ENCODE measurements at places on chromosomes 12 and 14.

- no peak for DNase-seq
Measured at GRCh38 chr12:2689393-2689792, 105.4 kb upstream of the FKBP4 start.

- DNase-seq: no peak
Measured at GRCh38 chr14:70887207-70887681, 20.0 kb upstream of the PCNX1 start.

- peak; percentile 80 for DNase-seq
Measured at GRCh38 chr14:69151458-69152180, 1.3 kb downstream of the DCAF5 start.

DNA sequence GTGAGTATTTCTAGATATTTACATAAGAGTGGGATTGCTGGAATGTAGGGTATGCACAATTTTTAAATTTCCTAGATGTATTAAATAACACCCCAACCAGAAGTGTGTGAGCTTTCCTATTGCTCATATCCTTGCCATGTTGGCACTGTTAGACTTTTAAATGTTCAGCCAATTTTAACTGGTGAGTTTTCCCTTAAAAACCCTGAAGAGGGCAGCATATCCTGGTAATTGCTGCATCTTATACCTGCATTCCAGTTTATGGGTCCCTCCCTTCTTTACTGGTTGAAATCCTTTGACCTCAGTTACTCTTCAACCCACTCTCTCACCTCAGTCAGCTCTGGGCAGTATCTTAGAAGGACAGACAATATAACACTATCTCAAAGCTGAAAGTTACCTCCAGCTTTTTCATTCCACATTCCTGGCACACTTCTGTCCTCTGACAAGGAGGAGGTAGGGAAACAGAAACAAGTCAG, 270.6 kb downstream of the PAWR start:
- no peak for DNase-seq

DNA sequence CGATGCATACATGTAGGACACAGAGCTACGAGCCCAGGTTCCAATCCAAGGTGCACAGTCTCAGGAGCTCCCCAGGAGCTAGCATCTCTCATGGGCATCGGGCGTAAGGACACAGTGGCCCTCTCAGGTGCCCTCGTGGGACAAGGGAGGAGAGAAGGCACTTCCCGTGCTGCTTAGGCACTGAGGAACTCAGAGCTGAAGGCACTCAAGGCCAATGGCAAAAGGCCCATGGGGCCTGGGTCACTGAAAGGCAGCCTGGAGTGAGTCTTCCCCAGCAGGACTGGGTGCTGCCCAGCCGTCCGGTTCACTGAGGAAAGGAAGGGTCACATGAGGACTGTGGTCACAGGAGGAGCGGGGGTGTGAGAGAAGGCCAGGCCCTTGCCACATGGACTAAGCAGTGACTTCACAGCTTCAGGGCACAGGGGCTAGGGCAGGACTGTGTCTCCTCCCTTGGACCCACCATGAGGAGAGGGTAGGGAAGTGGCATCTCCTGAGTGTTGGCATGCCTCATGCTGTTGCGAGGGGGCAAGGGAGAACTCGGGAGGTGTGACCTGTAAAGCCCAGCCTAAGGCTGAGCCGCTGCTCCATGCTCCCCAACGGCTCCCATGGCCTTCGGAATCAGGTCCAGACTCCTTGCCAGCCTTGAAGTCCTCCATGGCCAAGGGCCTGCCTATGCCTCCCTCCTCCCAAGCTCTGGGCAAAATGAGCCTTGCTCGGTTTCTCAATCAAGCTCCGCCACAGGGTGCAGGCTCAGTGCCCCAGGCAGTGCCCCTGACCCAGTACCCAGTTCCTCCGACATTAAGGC, 51.8 kb downstream of the CHGA start:
- DNase-seq: no peak

DNA sequence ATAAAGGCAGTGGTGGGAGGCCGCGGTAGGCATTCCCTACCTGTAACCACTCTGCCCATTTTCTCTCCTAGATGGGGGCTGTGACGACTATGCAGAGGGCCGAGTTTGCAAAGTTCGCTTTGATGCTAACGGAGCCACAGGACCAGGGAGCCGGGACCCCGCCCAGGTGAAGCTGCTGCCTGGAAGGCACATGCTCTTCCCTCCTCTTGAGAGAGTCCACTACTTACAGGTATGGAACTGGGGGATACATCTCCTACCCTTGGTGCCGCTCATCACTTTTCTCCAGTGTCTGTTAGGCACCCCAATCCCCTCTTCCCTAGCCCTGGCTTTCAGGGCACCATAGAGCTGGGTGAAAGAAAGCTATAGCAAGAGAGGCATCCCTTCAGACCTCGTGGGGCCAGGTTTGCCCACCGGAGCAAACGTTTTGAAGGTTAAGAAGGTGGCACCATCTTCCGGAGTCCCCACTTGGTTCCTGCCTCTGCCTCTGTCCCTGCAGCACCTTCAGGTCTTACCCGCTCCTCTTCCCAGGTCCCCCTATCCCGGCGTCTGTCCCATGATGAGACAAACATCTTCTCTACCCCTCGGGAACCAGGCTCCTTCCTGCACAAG, 2.0 kb upstream of the P3H3 start:
- DNase-seq: no peak

DNA sequence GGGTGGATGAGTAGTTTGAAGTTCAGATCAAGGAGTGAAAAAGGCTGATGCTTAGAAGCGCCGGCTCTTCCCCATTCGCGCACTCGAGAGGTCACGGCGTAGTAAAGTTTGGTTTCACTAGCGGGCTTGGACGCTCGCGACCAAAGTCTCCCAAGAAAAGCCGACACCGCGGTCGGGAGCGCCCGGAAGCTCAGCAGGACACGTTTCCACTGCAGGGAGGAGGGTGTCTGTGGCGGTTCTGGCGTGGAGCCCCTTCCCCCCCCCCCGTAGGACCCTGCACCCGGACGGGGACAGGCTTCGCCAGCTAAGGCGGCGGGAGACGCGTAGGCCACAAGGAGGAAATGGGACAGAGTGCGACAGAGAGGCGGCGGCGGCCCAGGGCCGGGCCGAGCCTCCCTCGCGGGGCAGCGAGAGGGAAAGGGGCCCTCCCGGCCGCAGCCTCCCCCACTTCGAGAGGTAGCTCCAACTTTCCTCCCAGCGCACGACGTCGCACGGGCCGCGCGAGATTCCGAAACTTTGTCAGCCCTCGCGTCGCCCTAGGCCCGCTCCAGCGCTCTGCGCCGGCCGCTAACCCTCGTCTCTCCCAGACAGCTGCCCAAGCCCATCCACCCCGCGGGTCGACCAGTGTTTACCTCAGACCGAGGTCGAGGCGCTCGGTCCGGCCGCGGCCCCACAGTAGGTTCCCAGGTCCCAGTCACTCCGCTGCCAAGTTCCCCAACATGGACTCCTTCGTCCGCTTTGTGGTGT, 480 bp downstream of the SCAF11 start:
- peak; percentile 50 for DNase-seq

DNA sequence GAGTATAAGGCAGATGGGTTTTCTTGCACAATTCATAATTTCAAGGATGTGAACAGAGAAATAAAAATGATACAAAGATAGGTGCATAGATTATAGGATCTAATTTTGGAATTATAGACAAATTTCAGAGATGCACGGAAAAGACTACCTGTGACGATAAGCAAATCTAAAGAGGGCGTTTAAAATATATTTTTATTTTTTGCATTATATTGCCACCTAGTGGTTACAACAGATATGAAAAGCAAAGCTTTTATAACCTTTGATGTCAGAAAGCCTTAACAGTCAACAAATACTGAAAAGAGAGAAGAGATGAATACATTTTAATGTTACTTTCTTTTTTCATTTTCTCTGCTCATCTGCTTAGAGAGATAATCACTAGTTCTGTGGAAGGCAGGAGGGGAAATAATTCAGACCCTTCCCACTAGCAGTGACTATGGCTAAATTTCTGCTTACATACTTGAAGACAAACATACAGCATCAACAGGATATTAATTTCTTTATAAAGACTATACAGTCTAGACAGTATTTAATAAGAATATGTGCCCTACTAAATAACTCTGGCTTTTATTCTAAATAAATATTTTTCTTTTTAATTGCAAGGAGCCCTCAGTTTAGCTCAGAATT, 46.3 kb downstream of the NTS start:
- peak; percentile 13 for DNase-seq

- DNase-seq: no peak
Measured at GRCh38 chr14:106309423-106309822, 783.0 kb downstream of the TMEM121 start.

DNA sequence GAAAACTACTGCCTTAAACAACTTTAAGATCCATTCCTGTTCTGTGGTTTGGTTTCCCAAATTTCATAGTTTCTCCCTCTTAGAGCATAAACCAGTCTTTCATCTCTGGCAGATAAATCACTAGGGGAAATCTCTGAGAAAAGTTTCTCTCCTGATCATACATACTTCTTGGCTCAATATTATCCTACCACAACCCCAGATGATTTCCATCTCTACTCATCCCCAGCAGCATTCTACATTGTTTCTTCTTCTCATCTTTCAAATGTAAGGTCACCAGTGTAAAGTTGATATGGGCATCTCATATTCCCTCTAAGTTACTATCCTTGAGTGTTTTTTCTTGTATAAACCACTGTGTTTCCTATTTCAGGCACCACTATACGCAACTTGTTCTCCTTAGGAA, 45.9 kb upstream of the PLEKHG7 start:
- DNase-seq: no peak

DNA sequence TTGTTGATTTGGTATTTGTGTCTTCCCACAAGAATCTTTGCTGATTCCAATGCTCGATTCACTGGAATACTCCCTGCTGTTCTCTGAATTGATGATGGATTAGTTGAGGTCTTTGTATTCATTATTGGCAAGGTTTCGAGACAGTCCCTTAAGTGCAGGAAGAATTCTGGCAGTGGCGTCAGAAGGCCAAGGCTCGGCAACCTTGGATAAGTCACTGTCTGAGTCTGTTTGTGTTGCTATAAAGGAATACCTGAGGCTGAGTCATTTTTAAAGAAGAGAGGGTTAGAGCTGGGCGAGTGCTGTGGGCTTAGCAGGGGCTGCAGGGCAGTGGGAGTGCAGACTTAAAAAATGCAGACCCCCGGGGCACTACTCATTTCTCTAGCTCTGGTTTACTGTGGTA, 56.9 kb downstream of the CHST11 start:
- no peak for DNase-seq

DNA sequence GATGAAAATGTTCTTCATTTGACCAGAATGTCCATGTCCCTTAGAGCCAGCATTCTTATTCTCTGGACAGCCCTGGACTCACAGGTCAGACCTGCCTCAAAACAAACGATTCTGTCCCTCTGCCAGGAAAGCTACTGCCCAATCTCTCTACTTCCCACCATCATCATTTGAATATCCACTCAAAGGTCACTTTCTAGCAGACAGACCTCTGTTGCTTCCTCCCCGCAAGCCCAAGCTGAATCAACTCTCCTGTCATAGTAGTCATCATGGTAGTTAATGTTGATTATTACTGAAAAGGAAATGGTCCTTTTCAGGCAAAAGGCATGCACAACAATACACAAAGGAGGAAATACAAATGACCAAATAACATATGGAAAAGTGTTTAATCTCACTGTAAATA, 39.6 kb upstream of the CPM start:
- no peak for DNase-seq

DNA sequence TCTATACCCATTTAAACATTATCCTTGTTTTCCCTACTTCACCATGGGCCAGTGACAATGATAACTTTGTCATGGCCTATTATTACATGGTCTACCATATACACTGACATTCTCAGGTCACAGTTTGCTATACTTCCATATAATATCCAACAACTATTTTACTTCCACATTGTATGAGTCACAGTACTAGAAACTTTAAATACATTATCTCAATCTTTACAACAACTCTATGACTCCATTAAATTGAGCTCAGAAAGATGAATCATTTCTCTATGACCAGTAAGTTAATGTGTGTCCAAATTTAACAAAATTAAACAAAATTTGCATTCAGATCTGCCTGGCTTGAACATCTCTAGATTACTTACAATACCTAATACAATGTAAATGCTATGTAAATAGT, 93.9 kb downstream of the PLEKHG7 start:
- DNase-seq: no peak

DNA sequence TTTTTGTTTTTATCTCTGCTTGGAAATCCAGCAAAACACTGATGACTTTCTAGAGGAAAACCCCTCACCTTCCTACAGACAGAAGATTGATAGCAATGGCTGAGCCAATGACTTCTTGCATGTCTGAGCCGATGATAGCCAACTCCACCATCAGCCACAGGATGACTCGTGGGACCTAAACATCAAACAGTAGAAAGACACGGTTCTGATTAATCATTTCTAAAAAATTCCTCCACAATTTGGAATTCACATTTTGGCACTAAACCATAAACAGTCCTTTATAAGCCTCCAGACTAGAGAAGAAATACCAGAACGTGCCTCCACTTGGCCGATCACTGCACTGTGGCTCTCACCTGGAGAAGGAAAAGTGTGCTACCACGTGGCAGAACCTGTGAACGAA, 25.9 kb downstream of the SLC11A2 start:
- DNase-seq: no peak

DNA sequence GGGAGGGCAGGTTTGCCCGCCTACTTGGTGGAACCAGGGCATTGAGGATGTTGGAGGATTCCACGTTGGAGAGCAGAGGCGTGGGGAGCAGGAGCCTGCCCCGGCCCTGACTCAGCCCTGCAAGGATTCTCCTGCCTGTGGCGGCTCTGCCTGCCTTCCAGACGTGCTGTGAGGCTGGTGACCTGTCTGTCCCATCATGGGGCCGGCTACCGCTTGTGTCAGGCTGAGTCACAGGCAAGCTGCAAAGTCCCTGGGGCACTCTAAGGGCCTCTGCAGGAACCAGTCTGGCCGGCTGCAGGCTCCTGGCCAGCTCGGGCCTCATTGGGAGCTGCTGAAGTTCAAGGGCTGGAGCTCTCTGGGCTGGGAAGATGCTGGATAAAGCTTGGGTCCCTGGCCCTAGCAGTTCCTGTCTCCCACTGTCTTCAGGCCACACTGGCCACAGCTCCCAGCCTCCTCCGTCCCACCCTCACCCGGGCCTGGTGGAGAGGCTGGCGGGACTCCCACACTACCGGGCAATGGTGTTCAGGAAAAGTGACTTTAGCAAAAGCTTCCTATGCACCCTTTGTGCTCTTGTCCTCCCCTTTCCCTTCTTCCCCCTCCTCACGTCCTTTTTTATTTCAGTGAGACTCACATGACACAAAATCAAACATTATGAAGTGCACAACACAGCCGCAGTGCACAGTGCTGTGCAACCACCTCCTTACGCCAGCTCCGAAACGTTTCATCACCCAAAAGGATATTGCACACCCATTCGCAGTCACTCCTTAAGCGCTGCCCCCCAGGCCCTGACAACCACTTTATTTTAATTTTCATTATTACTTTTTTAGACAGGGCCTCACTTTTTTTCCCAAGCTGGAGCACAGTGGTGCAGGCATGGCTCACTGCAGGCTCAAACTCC, 22.0 kb upstream of the ULK1 start:
- DNase-seq: no peak

DNA sequence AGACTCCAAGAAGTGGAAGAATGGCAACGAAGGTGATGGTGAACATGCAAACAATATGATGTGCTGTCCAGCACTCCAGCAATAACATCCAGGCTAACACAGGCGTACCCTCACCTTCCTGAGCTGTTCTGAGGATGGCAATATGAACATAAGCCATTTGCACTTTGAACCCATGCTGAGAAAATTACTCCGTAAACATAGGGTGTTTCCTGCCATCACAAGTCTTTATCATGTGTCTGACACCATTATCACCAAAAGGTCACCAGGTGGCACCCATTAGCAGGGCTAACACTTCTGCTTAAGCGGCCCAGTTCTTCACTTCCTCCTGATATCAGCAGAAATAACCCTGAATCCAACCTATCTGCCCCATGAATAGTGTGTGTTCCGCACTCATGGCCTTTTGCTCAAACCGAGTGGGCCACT, 482.8 kb downstream of the MED13L start:
- no peak for DNase-seq

All from DMS79 treated with DMSO at 0.1 percent for 48 hours (cell line).